ENCODE measurements at places on chromosomes 4 and X.
A peak's percentile ranks its signal among the peaks of the same experiment; 100 is the strongest.

GRCh38 chr4:150960079-150960478, 55.0 kb downstream of the LRBA start:
- DNase-seq: peak; percentile 32

GRCh38 chr4:150664935-150665334, 83.0 kb downstream of the MAB21L2 start:
- DNase-seq: no peak

DNA sequence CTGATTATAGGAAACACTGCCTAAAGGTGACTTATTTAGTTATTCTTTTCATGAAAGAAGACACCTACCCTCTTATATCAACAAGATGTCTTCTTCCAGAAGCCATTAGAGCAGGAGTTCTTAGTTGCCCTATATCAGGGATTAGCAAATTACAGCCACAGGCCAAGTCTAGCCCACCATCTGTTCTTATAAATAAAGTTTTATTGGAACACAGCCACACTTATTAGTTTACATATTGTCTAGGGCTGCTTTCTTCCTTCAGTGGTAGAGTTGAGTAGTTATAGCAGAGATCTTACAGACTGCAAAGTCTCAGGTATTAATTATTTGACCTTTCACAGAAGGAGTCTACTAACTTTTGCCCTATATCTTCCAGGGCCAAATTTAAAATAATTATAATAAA, 157.2 kb upstream of the NOCT start:
- DNase-seq: no peak

DNA sequence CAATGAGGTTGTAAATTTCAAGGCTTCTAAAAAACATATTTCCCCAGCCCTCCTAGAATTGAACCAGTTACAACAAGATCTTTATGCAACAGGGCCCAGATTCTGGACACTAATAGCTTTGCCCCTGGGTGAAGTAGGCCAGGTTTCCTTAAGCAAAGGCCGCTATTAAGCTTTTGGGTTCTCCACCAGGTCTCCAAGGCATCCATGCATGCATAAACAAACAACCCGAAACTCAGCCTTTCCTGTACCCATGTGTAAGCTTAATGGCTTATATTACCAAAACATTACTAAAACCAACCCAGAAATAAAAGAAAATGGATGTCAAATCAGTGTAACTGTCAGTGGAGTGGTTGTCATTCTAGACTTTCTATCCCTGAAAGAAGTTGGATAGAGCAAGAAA, 137.1 kb downstream of the ARHGAP6 start:
- DNase-seq: no peak

GRCh38 chr4:55124322-55125076, 896 bp downstream of the KDR start:
- DNase-seq: no peak

- no peak for DNase-seq
Measured at GRCh38 chr4:182593402-182593801, 323.8 kb downstream of the DCTD start.

- no peak for DNase-seq
Measured at GRCh38 chrX:105190252-105190853, 30.1 kb downstream of the TEX13A start.

GRCh38 chr4:82994834-82995233, 15.8 kb downstream of the LIN54 start:
- no peak for DNase-seq

- no peak for DNase-seq
Measured at GRCh38 chr4:183241721-183242151, 78.3 kb downstream of the CLDN22 start.

DNA sequence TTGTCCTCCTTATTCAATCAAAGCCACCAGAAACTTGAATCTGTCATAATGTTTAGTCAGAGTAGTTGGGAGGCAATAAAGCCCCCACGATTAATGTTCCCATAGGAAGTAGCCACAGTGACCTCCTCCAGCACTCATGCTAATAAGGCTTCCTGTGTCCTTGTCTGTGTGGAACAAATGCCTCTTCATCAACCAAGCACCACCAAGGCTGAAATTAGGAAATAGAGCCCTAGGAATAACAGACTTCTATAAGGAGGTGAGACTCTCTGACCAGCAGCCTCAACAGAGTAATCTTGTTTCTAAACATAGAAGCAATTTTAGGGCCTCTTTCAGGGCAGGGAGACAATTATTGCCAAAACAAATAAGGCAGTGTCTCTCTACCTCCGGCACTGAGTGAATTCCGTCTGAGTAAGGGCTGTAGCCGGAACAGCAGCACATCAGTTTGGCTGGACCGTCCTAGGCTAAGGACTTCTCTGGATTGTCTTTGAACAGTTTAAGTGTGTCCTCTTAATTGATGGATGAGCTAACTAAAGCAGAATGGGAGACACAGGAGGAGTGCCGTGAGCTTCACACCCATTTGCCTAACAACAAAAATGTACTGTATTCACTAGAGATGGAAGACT, 329.2 kb upstream of the HAND2 start:
- no peak for DNase-seq

- no peak for DNase-seq
Measured at GRCh38 chr4:127709456-127709855, 20.7 kb upstream of the SLC25A31 start.
